CD4-positive, alpha-beta T cell treated with Interleukin-15 for 4 hours (primary cell): ENCODE measurements at places on chromosomes 2 and 18.

GRCh38 chr18:75500545-75500944 is 73.0 kb upstream of the SMIM21 start:
- no peak for DNase-seq

DNA sequence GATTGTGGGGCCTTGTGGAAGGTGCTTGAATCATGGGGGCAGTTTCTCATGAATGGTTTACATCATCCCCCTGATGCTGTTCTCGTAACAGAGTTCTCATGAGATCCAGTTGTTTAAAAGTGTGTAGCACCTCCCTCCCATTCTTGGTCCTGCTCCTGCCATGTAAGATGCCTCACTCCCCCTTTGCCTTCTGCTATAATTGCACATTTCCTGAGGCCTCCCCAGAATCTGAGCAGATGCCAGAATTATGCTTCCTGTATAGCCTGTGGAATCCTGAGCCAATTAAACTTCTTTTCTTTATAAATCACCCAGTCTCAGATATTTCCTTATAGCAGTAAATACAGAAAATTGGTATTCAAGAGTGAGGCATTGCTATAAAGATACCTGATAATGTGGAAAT is 15.6 kb upstream of the WDR75 start:
- no peak for DNase-seq

DNA sequence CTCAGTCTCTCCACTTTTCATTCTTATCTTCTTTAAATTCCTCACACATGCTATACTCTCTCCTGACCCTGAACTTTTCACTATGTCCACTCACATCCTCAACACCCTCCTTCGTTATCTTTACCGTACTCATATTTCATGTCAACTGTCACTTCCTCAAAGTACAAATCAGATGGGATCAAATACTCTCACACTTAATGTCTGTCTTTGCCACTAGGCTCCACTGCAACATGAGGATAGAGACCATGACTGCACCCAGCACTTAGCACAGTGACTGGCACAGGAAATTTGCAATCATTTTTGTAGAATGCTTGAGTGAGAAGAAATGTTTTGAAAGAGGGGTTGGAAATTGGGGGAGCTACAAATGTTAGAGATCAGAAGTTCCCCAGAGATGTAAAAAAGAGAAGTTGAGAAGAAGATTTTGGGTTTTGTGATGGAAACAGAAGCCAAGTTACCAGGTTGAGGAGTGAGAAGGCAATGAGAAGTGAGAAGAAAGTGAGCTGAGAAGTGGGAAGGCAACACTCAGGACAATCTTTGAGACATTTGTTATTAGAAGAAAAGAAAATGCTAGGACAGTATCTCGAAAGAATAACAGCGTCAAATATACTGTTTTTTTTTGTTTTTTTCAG is 87.0 kb downstream of the CCDC141 start:
- no peak for DNase-seq

DNA sequence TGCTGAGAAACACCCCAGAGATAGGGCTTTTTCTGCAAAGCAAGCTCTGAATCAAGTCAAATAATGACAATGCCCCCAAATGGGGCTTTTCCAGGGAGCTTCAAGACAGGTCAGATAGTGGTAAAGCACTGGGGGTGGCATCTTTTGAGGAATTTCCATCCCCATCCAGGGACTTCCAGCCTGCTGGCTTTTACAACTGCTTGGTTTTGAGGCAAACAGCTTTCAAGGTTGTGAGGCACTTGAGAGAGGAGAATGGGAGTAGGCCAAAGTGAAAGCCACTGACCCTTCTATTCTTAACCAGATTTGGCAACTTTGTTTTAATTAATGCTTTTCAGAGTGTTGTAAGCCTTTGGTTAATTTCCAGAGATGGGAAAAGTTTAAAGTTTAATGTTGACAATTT is 762.0 kb upstream of the POU3F3 start:
- no peak for DNase-seq

GRCh38 chr2:95669441-95669991 is 77.7 kb downstream of the TRIM43 start:
- DNase-seq = no peak

GRCh38 chr2:178258916-178259315 is 64.6 kb downstream of the OSBPL6 start:
- DNase-seq = no peak

GRCh38 chr18:6757931-6758330 is 28.4 kb downstream of the ARHGAP28 start:
- DNase-seq = no peak

GRCh38 chr2:206049392-206049791 is 36.6 kb downstream of the INO80D start:
- DNase-seq = no peak

- no peak for DNase-seq
Measured at GRCh38 chr2:64501946-64502345, 22.2 kb upstream of the AFTPH start.

- no peak for DNase-seq
Measured at GRCh38 chr2:166568409-166568808, 74.4 kb upstream of the SCN7A start.

DNA sequence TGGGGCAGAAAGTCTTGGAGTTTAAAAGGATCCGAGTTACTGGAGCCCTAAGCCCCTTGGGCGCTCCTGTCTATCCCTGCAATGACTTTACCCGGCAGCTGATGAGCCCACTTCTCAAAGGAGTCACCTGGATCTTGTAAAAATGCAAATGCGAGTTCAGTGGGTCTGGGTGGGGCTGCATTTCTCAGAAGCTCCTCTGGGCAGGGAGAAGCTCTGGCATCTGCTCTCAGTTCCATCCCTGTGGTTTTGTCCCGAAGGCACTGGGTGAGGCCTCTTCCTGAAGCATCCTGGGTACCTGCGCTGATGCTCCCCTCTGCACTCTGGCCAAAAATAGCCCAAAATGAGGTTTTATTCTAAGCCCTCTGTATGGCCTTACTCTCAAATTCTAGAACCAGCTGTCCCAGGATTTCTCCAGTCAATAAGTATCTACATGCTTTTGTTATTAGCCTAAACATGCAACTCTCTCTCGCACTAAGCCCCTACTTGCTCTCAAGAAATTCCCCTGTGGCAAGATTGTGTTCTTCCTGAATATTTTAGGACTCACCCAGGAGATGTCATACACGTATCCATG is 167.8 kb upstream of the APCDD1 start:
- no peak for DNase-seq

DNA sequence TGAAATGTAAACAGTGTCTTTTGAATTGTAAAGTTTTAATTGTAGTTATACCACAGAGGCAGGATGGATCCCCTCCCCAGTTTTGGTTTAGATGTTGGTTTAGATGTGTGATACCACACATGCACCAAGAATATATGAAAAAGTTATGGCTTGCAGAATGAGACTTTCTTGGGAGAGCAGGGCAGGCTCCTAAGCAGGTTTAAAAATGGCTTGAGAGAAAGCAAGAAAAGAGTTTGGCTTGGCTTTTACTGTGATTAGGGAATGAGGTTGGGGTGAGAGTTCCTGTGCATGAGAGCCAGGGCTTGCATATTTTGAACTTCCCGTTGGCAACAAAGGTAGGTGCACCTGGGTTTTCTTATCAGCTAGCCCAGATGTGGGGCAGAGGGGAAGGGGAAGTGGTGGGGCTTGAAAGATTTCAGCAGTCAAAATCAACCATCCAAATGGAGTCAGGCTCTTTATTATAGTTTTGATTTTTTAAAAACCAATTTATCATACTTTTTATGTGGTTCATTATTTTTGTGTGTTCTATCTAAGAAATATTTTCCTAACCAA is 246.9 kb downstream of the MTX2 start:
- DNase-seq = no peak

- DNase-seq = no peak
Measured at GRCh38 chr2:111896576-111896975, 1.8 kb upstream of the MERTK start.

DNA sequence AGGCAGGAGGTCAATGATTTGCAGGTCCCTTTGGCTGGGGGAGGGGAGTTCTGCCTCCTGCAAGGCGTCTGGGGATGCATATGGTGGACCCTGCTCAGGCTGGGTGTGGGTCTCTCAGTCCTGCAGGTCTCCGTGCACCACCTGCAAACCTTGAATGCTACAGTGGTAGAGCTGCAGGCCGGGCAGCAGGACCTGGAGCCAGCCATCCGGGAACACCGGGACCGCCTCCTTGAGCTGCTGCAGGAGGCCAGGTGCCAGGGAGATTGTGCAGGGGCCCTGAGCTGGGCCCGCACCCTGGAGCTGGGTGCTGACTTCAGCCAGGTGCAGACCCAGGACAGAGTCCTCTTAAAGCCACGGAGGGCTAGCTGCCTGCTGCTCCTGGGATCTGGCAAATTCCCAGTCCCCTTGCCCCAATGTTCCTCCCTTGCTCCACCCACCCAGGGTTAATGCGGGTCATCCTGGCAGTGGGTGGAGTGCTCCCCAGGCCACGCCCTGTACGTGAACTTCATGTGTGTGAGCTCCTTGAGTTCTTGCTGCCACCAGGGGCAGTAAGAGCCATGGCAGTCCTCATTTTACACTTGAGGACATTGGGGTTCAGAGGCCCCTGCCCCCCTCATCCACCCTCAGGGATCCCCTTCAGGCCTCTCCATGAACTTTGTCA is 3.1 kb downstream of the PROM2 start:
- DNase-seq = no peak

DNA sequence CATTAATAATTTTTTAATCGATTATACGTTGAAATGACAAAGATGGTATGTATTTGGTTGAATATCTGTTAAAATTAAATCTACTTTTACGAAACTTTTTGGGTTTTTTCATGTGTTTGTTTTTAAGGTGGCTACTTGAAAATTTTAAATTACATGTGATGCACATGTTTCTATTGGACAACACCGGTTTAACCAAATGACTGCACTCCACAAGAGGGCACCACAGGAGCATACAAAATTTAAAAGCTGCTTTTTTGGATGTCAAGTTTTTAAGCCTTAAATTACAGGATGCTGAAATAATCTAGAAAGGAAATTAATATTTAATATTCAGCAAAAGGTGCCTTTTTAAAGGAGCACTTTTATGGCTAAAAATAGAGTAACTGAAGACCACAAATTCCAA is 98.7 kb downstream of the ACVR1 start:
- DNase-seq = peak; percentile 45

DNA sequence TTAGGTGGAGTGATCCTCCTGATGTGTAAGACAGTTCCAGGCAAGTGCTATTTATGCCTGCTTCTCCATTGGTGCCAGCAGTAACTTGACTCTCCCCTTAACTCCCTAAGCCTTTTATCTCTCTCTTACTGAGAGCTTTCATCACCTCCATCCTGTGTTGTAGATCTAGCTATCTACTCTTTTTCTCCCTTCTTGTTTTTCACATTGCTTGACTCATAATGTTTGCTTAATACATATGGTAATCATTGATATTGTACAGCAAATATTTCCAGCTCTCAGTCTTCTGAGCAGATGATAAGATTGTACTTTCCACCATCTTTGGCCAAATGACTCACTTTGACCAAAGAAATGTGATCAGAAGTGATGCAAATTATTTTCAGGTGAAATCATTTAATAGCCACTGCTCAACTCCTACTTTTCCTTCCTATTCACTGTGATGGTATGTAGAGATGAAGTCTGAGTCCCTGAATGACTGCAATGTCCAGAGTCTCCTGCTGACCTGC is 165.0 kb downstream of the PLCL1 start:
- no peak for DNase-seq

GRCh38 chr2:172877826-172878225 is 142.2 kb downstream of the RAPGEF4 start:
- no peak for DNase-seq

- no peak for DNase-seq
Measured at GRCh38 chr18:70200286-70200685, 5.2 kb downstream of the RTTN start.

- DNase-seq = no peak
Measured at GRCh38 chr2:60586081-60586480, 32.6 kb upstream of the BCL11A start.

- DNase-seq = no peak
Measured at GRCh38 chr2:239371726-239372686, 28.8 kb downstream of the HDAC4 start.

DNA sequence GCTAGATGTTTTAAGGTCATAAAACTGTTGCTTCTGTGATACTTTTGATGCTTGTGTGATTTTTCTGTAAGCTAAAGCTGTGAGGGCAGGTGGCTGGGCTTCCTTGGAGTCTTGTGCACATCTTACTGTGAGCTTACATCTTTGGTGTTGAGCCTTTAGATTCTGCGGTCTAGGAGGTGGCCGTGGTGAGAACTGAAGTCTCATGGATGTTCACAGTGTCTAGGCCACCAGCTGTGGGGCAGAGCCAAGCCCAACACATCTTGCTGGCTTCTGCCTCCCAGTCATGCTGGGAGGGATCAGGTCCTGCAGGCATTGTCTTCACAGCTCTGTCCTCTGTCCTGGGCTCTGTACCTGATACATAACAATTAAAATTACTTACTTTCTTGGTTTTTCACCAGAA is 219.7 kb upstream of the HS6ST1 start:
- DNase-seq = no peak

DNA sequence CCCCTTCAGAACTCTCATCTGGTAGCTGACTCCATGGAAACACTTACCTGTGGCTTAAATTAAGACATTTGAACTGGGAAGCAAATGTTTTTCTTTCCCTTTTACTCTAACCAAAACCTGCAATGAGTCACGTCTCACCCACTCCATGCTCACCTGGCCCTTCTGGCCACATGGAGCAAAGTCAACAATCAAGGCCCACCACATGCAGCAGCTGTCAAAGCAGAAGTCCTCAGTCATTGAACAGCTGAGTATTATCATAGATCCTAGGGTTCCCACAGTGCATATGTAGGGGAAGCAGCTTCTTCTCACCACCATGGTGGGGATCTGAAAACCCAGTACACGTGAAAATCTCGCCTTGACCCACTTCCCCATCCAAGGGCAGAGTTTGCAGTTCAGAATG is 12.3 kb upstream of the MEP1B start:
- DNase-seq = no peak

DNA sequence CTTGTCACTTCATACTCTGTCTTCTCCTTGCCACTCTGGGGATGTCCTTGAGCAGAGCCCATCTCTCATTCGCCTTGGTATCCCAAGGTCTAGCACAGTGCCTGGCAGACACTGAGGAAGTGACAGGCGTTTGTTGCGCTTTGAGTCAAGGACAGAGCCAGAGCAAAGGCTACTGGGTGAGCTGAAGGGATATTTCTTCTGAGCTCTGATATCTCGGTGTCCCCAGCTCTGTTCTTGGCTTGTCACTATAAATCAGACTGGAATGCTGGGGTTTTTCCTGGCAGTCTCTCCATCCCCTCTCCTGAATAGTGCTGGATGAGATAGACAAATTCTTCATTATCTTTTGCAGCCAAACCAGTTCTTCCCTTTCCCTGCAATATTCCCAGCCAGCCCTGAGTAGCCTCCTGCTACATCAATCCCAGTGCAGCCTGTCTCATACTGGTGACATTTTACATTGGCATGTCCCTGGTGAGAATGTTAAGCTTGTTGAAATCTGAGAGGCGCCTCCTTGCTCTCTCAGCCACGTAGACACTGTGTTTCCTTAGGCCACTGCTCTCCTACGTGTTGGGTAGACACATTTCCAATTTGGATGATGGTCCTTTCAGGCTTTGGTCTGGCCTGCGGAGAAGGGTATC is 61.7 kb downstream of the CTIF start:
- no peak for DNase-seq

- DNase-seq = no peak
Measured at GRCh38 chr2:29811378-29811777, 110.0 kb downstream of the ALK start.
